ENCODE measurements at places on chromosomes 5 and 9.

- no peak for DNase-seq
Measured at GRCh38 chr5:145792840-145793239, 42.3 kb downstream of the PRELID2 start.

DNA sequence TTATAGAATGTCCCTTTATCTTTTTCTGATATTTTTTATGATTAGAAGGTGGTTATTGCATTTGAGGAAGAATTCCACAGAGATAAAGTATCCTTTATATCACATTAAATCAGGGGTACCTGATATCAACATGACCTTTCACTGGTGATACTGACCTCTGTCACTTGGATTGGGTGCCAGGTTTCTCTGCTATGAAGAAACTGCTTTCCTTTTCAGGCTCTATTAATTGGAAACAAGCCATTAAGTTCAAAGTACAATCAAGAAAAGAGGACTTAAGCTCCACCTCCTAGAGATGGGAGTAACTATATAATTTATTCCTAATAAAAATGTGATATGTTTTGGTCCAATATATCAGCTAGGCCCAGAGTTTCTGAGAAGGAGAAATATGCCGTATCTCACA, 514.6 kb upstream of the TYRP1 start:
- DNase-seq, result no peak

- no peak for DNase-seq
Measured at GRCh38 chr9:136312436-136312835, 8.5 kb upstream of the CCDC187 start.

GRCh38 chr9:18824095-18824666, 208.8 kb downstream of the SAXO1 start:
- DNase-seq, result no peak

- DNase-seq, result no peak
Measured at GRCh38 chr9:20873240-20873865, 158.1 kb downstream of the HACD4 start.

DNA sequence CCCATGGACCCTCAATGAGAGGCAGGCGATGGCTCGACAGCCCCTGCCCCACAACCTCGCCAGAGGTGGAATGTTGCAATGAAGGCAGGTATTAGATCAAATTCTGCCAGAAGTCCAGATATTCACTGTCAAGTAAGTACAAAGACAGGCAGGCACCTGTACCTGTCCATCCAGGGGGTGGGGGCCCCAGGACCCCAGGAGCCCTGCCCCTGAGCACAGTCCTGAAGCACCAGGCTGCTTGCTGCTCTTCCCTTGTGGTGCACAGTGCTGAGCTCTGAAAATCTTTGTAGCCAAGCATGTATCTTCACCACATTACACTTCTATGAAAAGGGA, 26.2 kb upstream of the HMCN2 start:
- no peak for DNase-seq

DNA sequence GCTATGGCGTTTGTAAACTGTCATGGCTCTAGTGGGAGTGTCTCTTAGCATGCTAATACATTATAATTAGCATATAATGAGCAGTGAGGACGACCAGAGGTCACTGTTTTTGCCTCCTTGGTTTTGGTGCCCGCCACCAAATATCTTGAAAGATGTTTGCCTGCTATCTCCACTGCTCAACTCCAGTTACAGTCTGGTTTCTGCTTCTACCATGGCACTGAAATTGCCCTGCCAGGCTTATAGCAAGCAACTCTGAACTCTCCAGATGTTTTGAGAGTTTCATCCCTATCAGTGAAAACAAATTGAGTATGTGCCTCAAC, 122.1 kb upstream of the SPRY4 start:
- no peak for DNase-seq

DNA sequence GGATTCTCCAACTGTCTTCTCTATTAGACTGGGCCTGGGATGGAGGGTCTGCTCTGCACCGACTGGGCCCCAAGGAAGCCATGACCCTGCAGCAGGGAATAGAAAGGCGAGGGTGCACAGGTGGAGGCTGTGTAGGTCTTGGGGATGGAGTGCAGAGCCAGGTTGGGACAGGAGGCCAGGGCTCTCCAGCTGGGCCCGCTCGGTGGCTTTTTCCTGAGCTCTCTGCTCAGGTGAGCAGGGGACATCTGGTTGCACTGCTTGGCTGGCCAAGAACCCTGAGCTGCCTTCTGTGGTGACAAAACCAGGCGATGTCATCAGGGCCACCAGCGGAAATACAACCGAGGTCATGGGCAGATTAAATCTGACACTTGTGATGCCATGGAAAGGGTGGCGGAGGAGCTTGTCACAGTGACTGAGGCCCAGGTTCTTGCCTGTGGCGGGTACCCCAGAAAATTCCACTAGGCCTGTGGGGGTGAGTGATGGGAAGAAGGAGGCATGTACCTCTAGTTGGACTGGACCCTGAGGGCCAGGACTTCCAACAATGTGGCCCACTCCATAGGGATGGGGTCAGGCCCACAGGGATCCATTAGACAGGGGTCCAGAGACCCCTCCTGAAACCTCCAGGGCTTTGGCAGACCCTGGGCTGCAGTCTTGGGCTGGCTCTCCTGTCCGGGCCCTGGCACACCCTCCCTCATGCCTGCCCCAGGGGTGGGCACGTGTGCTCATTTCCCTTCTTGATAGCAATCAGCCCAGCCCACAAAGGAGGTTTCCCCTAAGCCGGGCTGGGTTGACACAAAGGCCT, 4.4 kb upstream of the IL3 start:
- DNase-seq, result no peak

GRCh38 chr9:137590123-137590468, 216 bp downstream of the ZMYND19 start:
- no peak for DNase-seq

- DNase-seq, result no peak
Measured at GRCh38 chr5:54315736-54316528, 5.6 kb upstream of the ARL15 start.

GRCh38 chr5:79416499-79416898, 97.4 kb downstream of the HOMER1 start:
- DNase-seq, result no peak

DNA sequence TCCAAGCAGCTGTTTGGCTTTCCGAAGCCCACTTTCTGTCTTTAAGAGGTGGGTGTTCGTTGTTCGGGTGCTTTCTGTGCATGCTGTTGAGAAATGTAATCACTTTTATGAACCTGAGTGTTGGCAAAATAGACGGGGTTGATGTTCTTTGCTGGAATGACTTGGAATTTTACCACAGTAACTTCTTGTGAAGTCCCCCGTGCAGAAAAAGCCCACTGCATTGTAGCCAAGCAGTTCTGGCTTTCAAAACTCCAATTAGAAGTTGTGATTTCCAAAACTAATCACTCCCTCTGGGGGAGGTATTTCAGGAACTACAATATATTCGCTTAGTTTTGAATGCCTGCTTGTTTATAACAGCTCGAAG, 111.1 kb downstream of the PAM start:
- no peak for DNase-seq

- no peak for DNase-seq
Measured at GRCh38 chr5:1647580-1647979, 123.8 kb upstream of the LPCAT1 start.

GRCh38 chr9:81423589-81424326, 265.6 kb downstream of the TLE1 start:
- DNase-seq, result no peak

DNA sequence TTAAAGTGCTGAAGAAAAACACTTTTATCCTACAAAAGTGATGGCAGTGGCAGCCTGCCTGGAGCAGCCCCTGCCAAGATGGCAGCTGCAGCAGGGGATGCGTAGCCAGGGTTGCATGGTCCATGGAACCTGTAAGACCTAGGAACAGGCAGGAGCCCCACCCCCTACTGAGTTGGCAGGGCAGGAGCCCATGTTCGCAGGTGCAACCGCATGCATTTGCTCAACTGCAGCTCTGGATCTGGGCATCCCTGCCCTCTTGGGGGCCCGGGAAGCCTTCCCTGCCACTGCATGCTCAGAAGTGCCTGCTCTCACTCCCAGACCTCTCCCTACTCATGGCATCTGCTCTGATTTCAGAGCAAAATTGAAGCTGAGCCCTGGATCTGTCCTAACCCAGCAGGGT, 779.6 kb downstream of the CDH18 start:
- no peak for DNase-seq

DNA sequence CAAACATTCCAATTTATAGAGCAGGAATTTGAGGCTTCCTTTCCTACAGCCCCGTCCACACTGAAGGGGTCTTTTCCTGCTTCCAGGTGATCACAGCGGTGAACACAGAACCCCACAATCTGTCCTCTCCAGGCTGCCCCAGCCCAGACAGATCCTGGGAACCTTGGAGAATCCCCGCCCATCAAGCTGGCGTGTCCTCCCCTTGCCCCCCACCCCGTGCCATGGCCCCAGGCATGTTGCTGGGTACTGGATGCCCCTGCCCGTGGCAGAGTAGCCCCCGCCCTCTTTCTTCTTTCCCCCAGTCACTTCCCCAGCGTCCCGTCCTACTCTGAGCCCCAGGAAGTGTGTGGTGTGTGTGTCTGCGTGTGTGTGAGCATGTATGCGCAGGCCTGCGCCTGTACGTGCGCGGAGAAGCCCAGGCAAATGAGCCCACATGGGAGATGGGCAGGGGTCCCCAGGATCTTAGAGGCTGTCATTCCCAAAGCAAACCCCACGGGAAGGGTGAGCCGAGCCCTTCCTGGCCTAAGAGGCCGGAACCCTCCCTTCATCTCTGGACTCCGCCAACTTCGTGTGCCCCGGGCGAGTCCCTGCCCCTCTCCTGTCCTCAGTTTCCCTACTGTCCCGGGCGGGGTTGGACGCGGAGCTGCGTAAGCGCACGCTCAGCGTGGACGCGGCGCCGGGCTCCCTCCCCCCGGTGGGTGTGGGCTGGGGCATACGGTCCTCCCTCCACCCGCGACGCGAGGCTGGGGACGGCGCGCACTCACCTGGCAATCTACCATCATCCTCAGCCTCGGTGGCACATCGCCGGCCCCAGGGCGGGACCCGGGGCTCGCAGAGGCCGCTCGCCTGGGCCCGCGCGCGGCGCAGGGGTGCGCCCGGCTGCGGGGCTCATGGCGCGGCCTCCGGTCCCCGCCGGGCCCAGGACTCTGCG, 15.2 kb downstream of the GBGT1 start:
- DNase-seq, result no peak

GRCh38 chr5:10277773-10278630, 27.9 kb downstream of the CCT5 start:
- no peak for DNase-seq

DNA sequence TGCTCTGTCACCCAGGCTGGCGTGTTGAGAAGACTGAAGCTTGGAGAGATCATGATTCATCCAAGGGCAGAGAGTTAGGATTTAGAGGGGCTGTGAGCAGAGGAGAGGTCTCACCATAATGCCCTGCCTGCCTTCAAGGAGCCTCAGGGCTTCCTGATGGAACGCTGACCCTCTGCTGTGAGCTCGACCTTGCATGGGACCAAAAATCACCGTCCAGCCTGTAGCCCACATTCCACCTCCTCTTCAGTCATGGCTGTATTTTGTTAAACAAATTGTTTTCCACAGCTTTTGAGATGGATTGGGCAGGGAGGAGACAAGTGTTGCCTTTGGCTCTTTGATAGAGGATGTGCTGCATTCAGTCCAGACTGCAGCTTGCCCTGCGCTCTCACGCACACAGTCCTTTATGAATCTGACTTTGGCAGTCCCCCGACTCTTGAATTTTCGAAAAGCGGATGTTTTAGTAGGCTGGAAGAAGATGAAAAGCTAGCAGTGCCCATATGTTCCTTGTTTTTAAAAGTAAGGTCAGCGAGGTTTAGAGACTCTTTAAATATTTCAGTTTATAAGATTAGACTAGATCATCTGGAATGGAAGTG, 79.5 kb downstream of the MVB12B start:
- no peak for DNase-seq

DNA sequence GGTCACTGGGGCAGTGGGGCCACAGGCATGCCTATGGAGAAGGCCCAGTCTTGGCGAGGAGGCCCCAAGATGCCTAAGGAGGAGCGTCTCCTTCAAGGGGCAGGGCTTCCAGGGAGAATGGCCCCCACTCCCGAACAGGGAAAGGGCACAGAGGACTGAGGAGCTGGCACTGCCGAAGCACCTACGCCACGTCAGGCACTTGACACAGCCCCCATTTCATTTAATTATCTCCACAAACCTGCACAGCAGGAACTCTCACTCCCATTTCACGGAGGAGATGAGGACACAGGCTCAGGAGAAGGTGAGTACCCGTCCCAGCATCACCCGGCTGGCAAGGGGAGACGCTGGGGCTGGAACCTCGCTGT, 26.0 kb downstream of the EGR1 start:
- no peak for DNase-seq

GRCh38 chr5:159336586-159336985, 6.3 kb upstream of the IL12B start:
- DNase-seq, result no peak

GRCh38 chr9:136117291-136117915, 1.3 kb downstream of the TMEM250 start:
- DNase-seq, result no peak

GRCh38 chr5:135551593-135552447, 16.1 kb upstream of the NEUROG1 start:
- no peak for DNase-seq

DNA sequence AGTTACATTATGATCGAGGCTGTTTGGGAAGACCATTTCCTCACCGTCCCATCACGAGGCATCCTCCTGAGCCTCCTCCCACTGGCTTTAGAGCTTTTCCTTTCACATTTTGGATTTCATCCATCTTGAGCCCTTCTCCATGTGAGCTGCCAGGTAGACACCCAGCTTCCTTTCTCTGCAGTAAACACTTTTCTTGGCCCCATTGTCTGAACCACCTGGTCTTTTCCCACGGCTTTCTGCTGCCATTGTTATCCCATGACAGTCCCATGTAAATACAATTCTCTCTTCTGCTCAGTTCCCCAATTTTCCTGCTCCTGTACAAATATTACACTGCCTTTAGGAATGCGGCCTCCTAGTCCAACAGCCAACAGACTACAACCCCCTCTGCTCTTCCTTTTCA, 24.1 kb downstream of the UBE2QL1 start:
- no peak for DNase-seq

DNA sequence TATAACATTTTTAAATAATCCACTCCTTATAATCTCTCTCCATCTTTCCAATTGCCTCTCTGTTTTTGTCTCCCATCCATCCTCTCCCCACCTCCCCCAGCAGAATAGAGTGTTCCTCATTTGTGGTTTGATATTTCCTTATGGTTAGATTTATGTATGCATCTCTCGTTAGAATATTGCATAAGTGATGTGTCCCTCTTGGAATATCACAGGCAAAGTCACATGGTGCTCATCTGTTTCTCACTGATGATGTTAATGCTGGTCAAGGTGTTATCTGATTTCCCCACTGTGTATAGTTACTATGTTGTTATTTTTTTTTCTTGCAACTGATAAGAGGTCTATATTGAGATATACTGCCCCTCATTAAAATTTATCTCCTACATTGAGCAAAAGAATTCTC, 3.1 kb upstream of the LRRC70 start:
- no peak for DNase-seq

DNA sequence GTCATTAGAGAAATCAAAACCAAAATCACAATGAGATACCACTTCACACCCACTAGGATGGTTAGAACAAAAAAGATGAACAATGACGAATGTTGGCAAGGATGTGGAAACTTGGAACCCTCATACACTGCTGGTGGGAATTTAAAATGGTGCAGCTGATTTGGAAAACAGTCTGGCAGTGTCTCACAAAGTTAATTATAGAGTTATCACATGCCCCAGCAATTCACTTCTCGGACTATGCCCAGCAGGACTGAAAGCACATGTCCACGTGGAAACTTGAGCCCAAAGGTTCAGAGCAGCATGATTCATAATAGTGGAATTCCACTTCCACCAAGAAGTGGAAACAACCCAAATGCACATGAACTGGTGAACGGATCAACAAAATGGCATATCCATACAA, 85.0 kb upstream of the HRH2 start:
- DNase-seq, result no peak

GRCh38 chr5:162248107-162248713, 180.6 kb downstream of the GABRG2 start:
- DNase-seq, result no peak

- DNase-seq, result no peak
Measured at GRCh38 chr5:139969318-139969717, 73.8 kb downstream of the NRG2 start.
